ENCODE measurements at places on chromosomes 6 and 20.

DNA sequence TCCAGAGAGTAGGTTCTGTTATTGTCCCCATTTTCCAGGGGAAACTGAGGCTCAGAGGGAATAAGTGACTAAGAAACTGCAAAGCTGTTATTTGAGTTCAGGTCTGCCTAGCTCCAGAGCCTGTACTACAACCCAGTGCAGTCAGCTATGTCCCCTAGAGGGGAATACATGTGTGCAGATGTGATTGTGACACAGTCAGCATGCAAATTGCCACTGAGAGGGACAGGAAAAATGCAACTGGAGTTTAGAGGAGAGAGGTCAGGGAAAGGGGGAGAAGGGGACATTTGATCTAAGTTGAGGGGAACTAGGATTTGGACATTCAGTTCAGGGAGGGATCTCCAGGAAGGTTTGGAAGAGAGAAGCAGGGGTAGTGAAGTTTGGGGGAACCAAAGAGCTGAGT lies 38.6 kb upstream of the EPB41L1 start:
- no peak for DNase-seq

GRCh38 chr6:117456998-117457397 lies 25.5 kb upstream of the DCBLD1 start:
- DNase-seq = no peak

DNA sequence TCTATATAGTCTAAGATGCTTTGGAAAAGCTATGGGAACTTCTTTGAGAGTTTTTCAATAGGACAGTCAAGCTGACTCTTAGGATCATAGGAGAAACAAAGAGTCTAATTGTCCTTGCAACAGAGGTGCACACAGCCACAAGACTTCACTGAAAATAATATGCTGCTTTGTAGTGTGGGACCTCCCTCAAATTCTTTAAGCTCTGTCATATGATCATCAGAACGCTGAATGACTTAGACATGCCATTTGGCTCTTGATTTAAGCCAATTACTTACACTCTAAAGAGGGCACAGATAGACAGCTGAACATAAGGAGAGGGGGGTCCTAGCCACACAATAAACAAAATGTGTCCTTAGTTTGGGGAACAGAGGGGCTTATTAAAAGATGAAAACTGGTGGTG lies 818.7 kb upstream of the GJE1 start:
- no peak for DNase-seq

- no peak for DNase-seq
Observed at GRCh38 chr6:75532521-75532920, 38.9 kb upstream of the FILIP1 start.

GRCh38 chr6:6497976-6498375 lies 90.5 kb upstream of the LY86 start:
- DNase-seq = no peak

GRCh38 chr6:21199262-21199661 lies 394.3 kb upstream of the SOX4 start:
- no peak for DNase-seq

GRCh38 chr6:109292983-109293586 lies 89.2 kb downstream of the CD164 start:
- no peak for DNase-seq

- DNase-seq = no peak
Observed at GRCh38 chr6:30507849-30508827, 18.8 kb downstream of the HLA-E start.
